ENCODE measurements at places on chromosomes 1 and 21.

DNA sequence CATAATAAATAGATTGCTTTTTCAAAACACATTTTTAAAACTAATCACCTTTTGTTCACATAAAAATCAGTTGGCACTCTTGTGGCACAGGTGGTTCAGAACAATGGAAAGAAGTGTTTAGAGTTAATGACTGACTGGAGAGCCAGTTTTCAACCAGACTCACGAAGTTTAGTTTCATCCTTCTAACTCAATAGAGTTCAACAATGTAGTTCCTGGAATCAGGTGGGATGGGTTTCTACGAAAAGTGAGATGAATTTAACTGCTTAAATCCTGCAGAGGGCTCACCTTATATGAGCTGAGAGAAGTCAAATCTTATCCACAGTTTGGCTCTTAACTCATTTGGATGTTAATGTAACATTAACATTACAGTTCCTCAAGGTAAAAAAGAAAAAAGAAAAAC is 116.5 kb downstream of the SMYD2 start:
- DNase-seq: no peak

DNA sequence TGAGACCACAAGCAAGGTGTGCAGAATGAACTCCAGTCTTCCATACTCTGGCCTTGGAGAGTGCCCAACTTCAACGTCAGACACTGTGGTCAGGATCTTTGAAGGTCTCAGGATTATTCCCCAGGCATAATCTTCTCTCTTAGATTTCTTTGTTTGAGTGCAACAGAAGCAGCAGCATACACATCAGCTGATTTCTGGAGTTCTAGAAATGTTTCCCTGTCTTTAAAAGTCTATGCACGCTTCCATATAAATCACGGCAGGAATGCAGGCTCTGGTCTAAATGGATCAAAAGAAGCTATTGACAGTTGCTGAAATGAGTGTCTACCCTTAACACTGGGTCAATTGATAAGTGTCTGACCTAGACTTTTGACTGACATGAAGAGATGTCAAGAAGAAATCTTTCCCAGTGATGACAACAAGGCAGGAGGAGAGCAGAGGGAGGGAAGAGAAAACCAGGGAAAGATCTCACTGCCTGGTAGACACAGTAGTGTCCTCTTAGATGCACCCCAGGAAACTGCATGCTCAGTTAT is 279.7 kb downstream of the SPATA17 start:
- no peak for DNase-seq

GRCh38 chr1:56375326-56375804 is 204.0 kb downstream of the PLPP3 start:
- DNase-seq: no peak

GRCh38 chr1:38076455-38076854 is 29.9 kb upstream of the POU3F1 start:
- DNase-seq: no peak

DNA sequence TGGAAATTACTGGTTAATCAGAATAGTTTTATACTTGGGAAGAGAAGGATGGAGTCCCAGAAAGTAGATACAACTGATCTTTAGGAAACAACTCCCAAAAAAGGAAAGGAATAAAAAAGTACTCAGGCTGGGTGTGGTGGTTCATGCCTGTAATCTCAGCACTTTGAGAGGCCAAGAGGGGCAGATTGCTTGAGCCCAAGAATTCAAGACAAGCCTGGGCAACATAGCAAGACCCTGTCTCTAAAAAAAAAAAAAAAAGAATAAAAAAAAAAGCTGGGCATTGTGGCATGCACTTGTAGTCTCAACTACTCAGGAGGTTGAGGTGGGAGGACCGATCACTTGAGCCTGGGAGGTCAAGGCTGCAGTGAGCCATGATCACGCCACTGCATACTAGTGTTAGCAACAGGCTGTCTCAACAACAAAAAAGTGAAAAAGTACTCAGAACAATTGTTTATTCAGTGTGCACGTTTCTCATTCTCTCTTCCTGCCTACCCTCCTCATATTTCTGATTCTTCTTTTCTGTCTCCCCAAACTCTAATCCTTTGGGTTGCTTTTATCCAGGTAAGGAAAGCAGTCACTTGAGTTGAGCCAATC is 2.2 kb upstream of the DHCR24 start:
- DNase-seq: no peak

All from fibroblast of the conjunctiva (primary cell).